ENCODE measurements at places on chromosomes 7 and 10.

- no peak for DNase-seq
Observed at GRCh38 chr10:91105269-91105668, 115.2 kb upstream of the PCGF5 start.

DNA sequence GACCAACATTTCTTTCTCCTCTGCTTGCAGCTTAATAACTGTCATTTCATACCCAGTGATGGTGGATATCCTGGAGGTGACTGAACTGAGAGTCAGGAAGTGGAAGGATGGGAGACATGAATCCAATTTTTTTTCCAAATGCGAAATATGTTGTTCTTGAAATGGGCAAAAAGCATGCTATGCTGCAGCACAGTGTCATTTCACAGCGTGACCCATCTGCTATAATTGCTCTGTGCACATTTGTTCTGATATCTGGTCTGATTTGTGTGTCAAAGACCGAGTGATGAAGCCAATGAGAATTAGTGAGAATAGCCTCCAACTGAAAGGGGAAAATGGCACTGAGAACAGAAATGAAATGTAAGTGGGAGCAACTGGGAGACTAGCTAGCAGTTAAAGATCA lies 329.6 kb upstream of the PHYHIPL start:
- DNase-seq, result no peak

- DNase-seq, result no peak
Observed at GRCh38 chr7:84714765-84715164, 472.1 kb downstream of the SEMA3D start.

DNA sequence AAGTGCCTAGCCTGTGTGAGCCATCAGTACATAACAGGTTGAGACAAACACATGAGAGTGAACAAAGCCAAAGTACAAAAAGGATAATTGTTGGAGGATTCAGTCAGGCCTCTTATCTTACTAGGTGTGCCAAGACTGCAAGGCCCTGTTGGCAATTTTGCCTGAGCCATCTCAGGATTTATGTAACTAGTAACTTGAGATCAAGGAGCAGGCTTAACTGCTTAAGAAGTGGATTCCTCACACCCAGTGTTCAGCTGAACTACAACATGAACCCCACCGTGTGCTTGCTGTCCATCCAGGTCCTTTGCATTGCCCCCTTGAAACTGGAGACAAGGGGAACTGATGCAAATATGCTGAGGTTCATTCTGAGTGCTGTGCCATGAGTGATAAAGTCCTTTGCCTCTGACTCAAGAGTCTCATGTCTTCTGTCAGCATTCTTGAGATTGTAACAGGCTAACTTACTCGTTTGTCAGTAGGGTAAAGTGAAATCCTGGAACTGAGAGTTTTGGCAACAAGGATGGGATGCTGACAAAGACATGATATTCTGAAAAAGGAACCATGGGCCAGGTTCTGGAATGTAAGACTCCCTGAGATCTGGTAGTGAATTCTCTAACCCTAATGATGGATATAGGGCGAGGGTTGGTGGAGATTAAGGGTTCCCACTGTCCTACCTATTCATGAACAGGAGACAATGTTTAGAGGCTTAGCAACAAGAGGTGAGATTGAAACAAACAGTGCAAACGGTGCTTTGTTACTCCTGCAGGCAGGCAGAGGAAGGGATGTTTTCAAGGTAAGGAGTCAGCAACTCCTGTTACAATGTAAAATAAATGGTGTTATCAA lies 44.1 kb upstream of the GATAD1 start:
- DNase-seq, result no peak

- DNase-seq, result no peak
Observed at GRCh38 chr10:80535671-80536360, 1.9 kb upstream of the SH2D4B start.

DNA sequence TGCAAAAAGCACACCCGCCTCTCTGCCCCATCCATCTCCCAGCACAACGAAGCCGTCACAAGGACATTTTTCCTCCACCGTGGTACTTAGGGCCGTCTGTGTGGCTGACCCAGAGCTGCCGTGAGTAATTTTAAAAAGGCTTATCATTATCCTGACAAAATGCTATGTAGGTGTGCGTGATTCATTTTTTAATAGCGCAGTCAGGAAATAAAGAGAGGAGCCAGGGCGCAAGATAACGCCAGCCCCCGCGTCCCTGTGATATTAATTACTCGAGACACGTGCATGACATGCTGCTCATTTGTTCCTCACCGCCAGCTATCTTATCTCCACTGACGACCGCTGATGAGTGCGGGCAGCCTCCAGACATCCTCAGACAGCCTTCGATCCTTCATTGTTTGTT lies 332.7 kb upstream of the PFKP start:
- DNase-seq, result no peak

GRCh38 chr10:29295813-29296212 lies 6.9 kb downstream of the LYZL1 start:
- no peak for DNase-seq

DNA sequence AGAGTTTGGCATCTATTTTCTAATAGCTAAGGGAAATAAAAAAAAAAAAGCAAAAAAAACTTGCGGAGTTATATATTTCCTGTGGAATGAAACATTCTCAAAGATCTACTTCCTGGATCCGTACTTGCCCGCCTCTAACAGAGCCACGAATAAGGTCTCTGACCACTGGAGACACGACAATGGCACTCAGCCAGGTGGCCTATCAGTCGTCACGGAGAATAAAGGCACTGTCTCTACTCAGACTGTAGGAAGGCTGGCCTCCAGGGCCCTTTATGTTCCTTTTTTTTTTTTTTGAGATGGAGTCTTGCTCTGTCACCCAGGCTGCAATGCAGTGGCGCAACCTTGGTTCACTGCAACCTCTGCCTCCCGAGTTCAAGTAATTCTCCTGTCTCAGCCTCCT lies 58.7 kb downstream of the RGS10 start:
- no peak for DNase-seq

- no peak for DNase-seq
Observed at GRCh38 chr10:65348637-65349036, 1577.2 kb upstream of the LRRTM3 start.

DNA sequence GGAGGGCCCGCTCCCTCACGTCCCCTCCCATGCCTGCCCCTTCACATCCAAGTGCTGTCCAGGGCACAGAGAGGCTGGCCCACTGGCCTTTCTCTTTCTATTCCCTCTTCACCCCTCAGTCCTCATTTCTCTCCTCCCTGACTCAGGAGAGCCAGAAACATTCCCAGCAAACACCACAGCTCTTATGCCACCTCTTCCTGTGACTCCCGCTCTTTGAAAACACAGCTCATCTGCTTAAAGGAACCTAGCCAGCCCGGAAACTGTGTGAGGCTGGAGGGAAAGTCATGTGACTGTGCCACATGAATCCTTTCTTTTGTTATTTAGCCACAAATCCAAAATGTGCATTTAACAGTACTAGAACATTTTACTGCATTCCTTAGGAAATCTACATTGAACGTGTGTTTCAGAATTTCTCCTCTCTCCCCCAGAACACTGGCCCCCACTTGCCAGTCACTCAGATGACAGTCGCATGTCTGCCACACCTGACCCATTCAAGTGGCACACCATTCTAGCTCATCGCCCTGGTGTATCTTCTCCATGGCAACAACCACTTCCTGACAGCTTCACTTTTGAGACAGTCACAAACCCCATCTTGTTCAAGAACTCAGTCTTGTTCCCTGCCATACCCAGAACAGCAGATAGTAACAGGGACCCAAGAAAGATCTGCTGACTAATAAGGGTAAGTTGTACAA lies 42.8 kb downstream of the GRB10 start:
- DNase-seq, result no peak

DNA sequence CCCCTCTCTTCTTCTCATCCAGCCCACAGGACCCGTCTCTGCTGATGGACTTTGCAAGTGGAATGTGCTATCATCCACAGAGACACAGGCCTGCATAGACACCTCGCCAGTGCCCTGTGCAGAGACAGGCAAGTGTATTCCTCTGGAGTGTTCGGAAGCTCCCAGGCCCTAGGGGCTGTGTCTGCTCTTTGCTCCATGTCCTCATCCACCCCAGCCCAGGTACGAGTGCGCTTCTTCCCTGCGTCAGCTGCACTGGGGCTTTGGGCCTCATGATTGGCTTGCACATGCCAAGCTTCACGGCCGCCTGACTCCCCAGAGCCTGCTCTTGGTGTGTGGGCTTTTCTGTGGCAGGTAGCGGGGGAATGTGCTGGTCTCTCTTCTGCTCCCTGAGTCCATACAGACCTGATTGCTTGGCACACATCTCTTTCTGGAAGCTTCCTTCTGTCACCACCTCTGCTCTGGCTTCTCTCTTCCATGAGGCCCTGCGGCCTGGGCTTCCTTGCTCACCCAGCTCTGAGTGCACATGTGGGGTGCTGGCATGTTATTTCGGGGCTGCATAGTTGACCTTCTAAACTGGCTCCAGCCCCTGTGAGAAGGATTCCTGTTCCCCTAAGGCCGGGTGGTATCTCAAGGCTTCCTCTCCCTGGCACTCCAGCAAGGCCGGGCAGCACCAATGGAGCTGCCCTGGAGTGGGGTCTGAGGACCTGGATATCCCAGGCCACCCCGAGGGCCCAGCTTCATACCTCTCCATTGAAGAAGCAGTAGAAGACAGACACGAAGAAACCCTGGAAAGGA lies 27.8 kb downstream of the CRHR2 start:
- no peak for DNase-seq

- DNase-seq, result no peak
Observed at GRCh38 chr7:47344171-47344955, 237.5 kb downstream of the TNS3 start.

DNA sequence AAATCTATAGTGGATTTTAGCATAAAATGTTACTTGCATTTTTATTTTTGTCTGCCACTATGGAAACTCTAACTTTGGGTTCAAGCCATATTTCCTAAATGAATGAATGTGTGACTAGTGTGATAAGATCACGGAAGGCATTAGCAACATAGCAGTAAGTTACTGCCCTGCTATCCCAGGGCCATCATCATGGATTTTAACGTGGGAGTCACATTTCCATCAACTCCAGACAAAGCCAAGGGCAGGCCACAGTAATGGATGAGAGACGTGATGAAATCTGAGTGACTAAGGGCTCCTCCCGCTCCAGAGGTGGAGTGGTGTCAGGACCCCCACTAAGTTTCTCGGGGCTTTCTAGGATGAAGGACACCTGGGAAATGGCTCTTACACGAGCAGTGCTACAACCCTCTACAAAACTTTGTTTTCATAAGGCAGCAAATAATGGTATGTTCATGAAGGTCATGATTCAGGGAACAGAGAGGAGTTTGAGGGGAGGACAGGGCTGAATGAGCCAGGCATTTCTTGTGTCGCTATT lies 34.3 kb downstream of the C10orf120 start:
- DNase-seq, result no peak

DNA sequence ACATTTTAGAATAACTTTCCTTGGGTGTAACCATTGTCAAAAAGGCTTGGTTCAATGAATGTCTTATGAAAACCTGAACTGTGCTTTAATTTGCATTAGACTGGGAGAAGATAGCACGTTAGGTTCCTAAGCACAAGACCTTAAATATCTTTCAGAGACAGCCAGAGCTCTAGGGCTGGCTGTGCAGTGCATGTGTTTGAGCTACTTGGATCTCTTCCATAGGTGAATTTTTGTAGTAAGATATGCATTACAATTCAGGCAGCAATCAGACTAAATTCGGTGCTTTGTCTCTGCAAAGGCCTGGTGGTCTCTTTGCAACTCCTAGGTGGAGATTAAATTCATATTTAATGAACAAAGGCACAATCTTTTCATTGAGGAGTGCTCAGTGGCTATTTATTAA lies 192.0 kb downstream of the ZNF438 start:
- DNase-seq, result no peak

- DNase-seq, result peak; percentile 66
Observed at GRCh38 chr10:92880233-92880861, 32.0 kb downstream of the EXOC6 start.

GRCh38 chr7:91292506-91292905 lies 28.3 kb downstream of the FZD1 start:
- DNase-seq, result peak; percentile 29

DNA sequence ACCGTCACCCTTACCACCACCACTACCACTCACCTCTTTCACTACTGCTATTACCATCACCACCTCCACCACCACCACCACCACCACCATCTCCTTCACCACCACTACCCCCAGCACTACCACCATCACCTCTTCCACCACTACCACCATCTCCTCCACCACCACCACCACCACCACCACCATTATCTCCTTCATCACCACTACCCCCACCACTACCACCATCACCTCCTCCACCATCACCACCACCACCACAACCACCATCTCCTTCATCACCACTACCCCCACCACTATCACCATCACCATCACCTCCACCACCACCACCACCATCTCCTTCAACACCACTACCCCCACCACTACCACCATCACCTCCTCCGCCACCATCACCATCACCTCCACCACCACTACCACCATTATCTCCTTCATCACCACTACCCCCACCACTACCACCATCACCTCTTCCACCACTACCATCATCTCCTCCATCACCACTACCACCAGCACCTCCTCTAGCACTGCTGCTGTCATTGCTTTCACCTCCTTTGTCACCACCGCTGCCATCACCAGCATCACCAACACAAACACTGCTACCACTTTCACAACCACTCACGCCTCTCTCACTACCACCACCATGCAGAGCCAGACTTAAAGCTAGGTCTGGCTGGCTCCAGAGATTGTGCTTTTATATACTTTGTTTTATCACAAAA lies 109.3 kb downstream of the ICA1 start:
- DNase-seq, result no peak

DNA sequence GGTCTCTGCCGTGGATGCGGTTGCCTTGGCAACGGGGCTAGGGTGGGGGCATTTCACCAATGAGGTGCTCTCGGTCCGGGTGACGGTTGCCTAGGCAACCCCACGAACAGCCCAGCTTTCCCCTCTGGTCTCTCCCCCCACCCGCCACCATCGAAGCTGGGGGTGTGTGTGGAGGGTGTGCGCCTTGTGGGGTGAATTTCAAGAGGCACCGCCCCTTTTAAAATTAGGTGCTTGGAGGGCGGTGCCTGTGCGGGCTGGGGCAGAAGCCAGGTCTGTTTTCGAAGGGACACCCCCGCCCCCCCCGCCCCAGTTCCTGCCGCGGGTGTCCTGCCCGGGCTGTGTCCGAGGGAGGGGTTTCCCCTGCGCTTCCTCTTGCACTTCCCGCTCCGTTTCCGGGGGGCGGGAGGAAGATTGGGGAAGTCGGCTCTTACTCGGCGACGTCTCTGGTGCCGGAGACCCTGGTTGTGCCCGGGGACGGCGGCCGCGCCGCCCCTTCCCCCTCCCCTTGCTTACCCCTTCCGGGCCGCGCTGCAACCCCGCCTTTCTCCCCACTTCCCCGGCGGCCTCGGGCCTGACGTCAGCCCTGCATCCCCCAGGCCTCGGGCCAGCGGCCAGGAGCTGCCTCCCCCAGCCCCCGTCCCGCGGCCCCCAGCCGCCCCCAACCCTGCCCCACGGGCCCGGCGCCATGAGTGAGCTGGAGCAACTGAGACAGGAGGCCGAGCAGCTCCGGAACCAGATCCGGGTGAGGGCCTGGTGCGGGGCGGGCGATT lies 2.2 kb downstream of the GNB2 start:
- peak; percentile 59 for DNase-seq

GRCh38 chr7:3244241-3244814 lies 56.7 kb upstream of the SDK1 start:
- peak; percentile 67 for DNase-seq

- DNase-seq, result no peak
Observed at GRCh38 chr10:73368238-73368637, 9.6 kb upstream of the CFAP70 start.

Measured in ACHN (cell line).